ENCODE measurements at places on chromosomes 2 and 18.

- no peak for DNase-seq
These were observed 143.0 kb upstream of the EPC2 start for GRCh38 chr2:148501545-148501944.

- no peak for DNase-seq
These were observed 34.5 kb downstream of the SLC4A3 start for GRCh38 chr2:219661955-219662395.

DNA sequence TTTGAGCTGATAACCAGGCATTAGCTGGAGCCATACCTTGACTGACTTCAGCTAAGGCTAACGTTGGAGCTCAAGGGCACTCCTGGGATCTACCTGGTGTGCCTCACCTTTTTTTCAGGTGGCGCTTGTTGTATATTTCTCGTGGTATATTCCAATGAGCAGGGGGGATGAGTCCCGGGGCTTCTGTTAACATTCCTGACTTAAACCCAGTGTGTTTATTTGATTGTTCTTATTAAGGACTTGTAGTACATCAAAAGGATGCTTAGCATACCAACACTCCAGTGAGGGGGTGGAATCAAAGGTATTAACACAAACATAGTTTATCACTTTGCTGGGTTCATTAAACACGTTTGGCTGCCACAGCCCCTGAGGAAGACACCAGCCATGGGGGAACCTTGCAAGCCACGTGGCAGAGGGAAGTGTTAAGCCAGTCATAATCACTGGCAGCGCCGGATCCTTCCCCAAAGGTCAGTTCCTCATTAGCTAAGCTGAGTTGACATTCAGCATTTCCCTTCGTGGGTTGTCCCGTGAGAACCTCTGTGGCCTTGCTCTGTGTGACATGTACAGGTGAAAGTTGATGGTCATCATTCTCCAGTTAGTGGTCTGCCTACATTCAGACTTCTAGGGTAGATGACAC is 119.5 kb upstream of the MCFD2 start:
- DNase-seq: peak; percentile 74

- no peak for DNase-seq
These were observed 70.9 kb downstream of the TMEFF2 start for GRCh38 chr2:192123847-192124246.

DNA sequence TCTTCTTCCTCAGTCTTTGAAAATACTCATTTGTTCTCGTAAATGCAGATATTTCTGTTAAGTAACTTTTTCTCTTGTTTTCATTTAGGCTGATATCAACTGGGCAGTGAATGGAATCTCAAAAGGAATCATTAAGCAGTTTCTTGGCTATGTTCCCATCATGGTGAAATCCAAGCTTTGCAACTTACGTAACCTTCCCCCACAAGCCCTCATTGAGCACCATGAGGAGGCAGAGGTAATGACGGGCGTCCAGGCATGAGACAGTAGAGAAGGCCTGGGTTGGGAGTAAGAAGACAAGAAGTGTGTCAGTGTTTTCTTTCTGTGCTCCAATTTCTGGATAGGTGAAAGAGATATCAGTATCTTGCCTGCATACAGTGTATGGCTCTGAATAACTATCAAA is 5.1 kb downstream of the POLR1B start:
- DNase-seq: no peak

Data from left cardiac atrium (tissue), 4 donors.